DMS 273 treated with DMSO at 0.1 percent for 48 hours (cell line): ENCODE measurements at places on chromosomes 7 and 10.

DNA sequence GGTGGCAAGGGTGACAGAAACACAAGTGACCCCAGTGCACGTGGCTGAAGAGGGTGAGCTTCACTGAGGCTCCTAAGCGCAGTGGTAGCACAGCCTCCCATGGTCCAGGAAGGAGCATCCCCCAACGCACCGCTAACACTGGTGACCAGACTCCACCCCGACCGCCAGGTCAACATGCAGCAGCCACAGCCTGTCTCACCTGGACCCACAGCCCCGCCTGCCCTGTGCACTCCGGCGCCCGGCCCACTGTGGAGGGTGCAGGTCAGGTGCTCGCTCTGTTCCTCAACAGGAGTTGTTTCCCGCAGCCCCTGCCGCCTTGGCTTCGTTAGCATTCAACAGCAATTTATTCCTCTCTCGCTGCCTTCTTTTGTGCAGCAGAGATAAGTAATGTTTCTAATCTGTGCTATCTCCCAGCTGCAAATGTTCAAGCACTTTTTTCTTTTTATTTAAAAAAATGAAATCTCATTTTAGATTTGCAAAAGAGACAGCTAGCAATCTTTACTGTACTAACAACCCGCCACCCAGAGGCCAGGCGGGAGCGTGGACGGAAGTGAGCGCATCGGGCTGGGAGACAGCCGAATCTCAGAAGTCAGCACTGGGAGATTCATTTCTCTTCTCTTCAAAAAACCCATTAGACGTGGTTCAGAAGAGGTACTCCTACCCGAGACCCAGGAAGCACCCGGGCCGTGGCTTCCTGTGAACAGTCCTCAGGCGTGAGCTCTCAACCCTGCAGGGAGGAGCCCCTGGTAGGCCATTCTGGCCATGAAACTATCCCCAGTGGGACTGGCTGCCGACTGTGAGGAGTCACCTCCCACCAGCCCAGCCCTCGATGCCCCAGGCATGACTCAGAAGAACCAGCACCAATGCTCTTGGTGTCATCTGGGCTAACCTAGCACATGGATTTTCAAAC lies 133.4 kb downstream of the MAD1L1 start:
- DNase-seq: no peak

- DNase-seq: peak; percentile 49
Observed at GRCh38 chr10:6401558-6402348, 178.3 kb downstream of the PRKCQ start.

GRCh38 chr10:31209478-31209877 lies 109.5 kb upstream of the ZEB1 start:
- DNase-seq: no peak

DNA sequence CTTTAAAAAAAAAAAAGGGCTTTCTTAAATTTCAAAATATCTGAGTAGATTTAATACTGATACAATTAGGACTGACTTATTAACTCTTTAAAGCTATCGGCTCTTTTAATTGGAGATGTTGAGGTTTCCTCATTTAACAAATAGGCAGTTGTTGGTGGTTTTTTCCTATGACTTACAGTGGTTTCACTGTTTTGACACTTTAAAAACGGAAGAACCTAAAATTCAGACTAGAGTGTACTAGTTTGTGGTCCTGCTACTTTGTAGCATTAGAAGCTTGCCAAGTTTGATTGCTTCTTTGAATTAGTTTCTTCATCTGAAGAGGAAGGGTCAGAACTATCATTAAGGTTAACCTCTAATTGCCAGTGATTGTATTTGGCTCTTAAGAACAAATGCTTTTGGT lies 27.7 kb downstream of the CUL1 start:
- no peak for DNase-seq

GRCh38 chr7:111012149-111012548 lies 78.8 kb upstream of the LRRN3 start:
- no peak for DNase-seq

DNA sequence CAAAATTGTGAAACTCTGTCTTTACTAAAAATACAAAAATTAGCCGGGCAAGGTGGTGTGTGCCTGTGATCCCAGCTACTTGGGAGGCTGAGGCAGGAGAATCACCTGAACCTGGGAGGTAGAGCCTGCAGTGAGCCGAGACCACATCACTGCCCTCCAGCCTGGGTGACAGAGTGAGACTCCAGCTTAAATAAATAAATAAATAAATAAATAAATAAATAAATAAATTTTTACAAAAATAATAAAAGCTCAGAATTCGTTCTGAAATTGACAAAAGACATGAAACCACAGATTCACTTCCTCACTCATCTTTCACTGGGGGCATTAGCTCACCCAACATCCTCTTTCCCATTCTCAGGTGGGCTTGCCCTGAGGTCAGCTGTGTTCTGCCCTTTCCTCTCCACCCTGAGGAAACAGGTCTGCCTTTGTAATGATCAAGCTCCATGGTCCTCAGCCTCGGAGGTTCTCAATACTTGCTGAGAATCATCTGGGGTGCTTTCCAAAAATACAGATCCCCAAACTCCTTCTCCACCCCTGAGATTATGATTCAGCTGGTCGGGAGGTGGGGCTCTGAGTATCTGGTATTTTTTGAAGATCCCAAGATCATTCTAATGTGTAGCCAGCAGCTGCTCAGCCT lies 29.2 kb upstream of the APBB1IP start:
- DNase-seq: no peak

DNA sequence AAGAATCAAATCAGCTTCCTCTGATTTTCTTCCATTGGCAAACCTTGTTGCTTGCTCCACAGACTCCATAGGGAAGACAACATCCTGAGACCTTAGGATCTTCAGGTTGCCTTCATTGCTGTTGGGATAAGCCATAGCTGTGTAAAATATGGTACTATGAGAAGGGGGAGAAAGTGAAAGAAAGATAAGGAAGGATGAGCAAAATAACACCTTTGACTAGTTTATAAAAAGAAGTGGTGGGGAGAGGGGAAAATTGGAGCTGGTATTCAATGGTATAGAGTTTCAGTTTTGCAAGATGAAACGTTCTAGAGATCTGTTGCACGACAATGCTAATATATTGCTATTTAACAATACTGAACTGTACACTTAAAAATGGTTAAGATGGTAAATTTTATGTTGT lies 180.4 kb upstream of the PHYHIPL start:
- DNase-seq: no peak

GRCh38 chr10:48659790-48660189 lies 24.9 kb upstream of the WDFY4 start:
- no peak for DNase-seq

GRCh38 chr7:975702-976473 lies 539 bp upstream of the COX19 start:
- DNase-seq: no peak

GRCh38 chr7:111043561-111043960 lies 47.4 kb upstream of the LRRN3 start:
- DNase-seq: no peak

DNA sequence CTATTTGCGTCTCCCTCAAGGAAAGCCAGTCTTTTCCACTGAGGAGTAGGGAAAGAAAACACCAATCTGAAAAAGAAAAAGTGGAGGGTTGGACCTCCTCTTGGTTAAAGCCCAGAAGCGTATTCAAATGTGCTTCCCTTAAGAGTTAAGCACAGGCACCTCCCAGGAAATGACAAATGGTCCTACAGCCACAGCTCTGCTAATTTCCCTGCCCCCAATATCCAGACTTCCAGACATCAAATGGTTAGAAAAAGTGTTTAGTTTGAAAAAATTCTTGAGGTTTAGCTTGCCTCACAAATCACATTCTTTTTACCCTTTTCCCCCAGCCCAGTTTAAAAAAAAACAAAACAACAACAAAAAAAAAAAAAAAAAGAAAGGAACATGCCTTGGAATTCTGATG lies 19.0 kb upstream of the COL1A2 start:
- peak; percentile 55 for DNase-seq

- DNase-seq: no peak
Observed at GRCh38 chr10:117792214-117792613, 249.7 kb downstream of the EMX2 start.

GRCh38 chr10:101560298-101561067 lies 27.6 kb downstream of the POLL start:
- DNase-seq: no peak

- no peak for DNase-seq
Observed at GRCh38 chr10:77091597-77092165, 545.9 kb downstream of the KCNMA1 start.

GRCh38 chr7:13641714-13642113 lies 347.8 kb downstream of the ETV1 start:
- no peak for DNase-seq

GRCh38 chr10:112532956-112533355 lies 85.9 kb downstream of the VTI1A start:
- no peak for DNase-seq

- DNase-seq: no peak
Observed at GRCh38 chr7:138924501-138925225, 56.5 kb downstream of the KIAA1549 start.

DNA sequence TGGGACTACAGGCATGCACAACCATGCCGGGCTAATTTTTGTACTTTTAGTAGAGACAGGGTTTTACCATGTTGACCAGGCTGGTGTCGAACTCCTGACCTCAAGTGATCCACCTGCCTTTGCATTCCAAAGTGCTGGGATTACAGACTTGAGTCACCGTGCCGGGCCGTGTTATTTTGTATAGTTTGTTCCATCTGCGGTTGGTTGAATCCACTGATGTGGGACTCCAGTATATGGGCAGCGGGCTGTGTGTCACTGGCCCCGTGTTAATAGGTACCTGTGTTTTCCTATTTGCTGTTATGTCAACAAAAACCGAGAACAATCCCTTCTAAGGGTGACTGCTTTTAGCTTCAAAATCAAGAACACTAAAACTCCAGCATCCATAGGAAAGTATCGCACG lies 297.6 kb upstream of the PITRM1 start:
- no peak for DNase-seq

GRCh38 chr10:10600004-10600403 lies 417.7 kb upstream of the CELF2 start:
- DNase-seq: no peak

DNA sequence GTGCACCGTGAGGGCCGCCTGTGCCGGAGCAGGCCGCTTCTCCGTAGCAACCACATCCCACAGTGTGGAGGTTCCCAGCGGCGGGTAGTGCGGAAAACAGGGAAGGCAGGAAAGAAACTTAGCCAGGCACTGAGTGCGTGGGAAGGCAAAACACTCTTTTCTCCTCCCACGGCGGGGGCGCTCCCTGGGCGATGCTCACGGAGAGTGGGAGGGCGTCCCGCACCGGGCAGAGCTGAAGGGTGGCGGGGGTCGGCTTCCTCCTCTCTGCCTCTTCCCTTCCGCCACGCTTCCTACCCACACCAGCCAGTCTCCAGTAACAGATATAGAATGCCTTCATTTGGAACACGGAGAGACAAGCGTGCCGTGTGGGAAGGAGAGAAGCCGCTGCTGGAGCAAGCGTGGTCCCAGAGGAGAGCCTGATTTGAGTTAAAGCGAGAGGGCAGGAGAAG lies 252.5 kb downstream of the PAXIP1 start:
- no peak for DNase-seq

GRCh38 chr7:100469227-100470044 lies 5.4 kb upstream of the SPACDR start:
- peak; percentile 41 for DNase-seq

GRCh38 chr10:101042118-101042517 lies 11.1 kb downstream of the SFXN3 start:
- DNase-seq: no peak

GRCh38 chr10:45427970-45428366 lies 54.0 kb downstream of the ALOX5 start:
- DNase-seq: no peak

DNA sequence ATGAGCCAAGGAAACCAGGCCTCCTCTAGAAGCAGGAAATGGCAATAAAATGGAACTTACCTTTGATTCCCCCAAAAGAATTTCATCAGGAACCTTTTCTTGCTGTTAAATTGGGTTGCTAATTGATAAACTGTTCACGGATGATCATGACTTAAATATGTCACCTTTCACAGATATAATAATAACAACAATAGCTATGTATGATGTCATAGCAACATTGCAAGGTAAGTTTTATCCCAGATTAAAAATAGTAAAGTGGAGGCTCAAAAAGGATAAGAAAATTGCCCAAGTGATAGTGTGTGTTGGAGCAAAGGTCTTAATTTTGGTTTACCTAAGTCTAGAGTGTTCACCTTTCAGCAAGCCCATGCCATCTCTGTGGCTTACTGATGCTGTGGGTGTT lies 357.6 kb upstream of the CELF2 start:
- DNase-seq: no peak

GRCh38 chr7:43785420-43785819 lies 26.9 kb downstream of the BLVRA start:
- no peak for DNase-seq

- no peak for DNase-seq
Observed at GRCh38 chr10:114291076-114291475, 52.0 kb downstream of the VWA2 start.

- no peak for DNase-seq
Observed at GRCh38 chr7:76223286-76223972, 21.7 kb downstream of the SRRM3 start.

DNA sequence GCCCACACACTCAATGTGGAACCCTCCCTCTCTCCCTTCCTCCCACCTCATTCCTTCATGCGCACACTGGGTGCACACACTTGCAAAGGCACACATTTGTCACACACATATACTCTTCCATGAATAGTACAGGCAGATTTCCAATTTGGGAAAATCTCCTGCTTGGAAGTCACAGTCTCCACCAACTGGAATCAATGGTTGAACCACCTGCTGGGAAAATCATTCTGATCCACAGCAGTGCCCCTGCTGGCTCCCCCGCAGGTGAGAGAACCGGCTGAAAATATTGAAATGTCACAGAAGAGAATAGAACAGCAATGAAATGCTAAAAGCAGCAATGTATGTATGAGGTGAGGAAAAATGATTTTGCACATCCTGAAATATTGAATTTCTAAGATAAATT lies 232.7 kb downstream of the ADAM12 start:
- DNase-seq: no peak

DNA sequence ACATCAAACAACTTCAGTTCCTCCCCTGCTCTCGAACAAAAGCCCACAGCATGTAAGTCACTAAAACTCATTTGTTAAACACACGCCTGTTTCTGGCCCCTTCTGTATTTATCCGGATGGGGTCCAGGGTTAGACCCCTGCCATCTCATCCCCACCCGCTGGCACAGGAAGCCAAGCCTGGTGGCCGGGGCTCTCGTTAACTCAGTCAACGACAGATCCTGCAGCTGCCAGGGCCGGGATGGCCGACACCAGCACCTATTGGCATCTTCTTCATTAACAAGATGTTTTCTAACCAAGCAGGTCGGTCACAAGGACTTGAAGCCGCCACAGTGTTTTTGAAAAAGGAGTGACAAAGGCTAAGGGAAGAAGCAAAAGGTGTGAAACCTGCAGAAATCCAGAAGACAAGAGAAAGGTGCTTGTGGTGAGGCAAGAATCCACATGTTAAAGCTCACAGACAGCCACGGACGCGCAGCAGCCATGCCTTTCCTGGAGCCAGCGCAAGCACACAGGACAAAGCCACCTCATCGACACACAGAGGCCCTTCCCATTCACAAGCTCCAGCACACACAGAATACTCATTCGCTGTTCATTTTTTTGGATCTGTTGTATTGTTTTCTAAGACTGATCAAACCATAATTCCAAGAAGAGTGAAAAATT lies 202.7 kb downstream of the DIP2C start:
- DNase-seq: no peak

- no peak for DNase-seq
Observed at GRCh38 chr7:73449422-73449821, 15.8 kb downstream of the FZD9 start.

- DNase-seq: no peak
Observed at GRCh38 chr10:25896421-25896820, 37.6 kb upstream of the MYO3A start.

GRCh38 chr7:139490130-139490529 lies 6.7 kb upstream of the KLRG2 start:
- no peak for DNase-seq
